Foreskin keratinocyte (primary cell): ENCODE measurements at places on chromosomes 2 and 18. TPM values are rescaled to one million over a fixed set of nuclear protein-coding genes. Genes with fewer than 3 reads are reported as not detected.

DNA sequence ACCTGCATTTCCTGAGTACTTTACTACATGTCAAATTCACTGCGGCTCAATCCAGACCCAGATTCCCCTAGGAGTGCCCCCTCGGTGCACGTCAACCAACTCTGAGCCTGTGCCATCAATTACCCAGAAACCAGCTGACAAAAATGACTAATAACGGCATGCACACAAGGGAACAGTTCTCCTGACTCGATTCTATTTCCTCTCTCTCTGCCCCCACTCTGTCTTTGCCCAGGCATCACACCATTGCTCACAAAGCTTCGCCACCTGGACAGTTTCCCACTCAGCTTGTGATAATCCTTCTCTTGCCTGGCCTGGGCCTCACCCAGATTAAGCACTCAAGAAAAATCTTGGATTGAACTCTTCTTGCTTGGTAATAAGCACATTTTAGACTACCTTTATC lies 115.3 kb upstream of the NDUFV2 start:
- DNase-seq, result peak; percentile 77

GRCh38 chr18:24414349-24415003 lies 12.0 kb upstream of the IMPACT start:
- no peak for DNase-seq

DNA sequence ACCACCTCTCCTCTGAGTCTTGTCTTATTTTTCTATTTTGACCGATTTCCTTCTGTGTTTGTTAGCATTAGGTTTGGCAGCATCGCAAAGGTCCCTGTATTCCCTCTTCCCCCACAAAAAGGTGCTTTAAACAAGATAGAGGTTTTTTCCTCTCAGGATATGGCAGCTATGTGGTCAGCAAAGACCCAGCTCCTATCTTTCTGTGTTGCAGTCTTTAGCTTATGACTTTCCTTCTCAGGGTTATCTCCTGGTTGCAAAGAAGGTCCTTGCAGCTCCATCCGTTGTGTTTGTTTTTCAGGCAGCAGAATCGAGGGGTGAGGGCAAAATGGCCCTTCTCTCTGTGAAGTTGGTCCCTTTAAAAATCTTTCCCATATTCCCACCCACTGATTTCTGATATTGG lies 38.4 kb downstream of the GALNT1 start:
- DNase-seq, result no peak

- peak; percentile 39 for DNase-seq
Measured at GRCh38 chr18:23938043-23938756, 76.4 kb upstream of the TTC39C start.

DNA sequence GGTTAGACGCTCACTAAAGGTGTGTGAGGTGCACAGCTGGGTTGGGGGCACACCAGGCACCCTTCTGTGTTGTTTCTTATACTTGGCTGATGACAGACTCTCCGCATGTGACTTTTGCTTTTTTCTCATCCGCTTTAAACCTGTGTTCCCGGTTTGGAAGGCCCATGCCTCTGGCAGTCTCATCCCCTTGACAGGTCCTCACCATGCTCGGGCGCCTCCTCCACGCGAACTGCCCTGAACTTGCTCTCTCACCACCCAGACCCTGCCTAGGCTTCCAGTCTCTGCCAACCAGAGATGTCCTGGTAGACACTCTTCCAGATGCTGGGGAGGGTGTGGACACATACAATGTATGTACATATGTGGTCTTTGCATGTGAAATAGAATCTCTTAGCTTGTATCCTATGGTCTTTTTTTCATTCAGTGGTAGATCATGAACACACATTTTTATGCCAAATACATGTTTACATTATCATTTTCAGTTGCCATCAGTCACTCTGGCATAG lies 79.8 kb downstream of the LIMS1 start:
- no peak for DNase-seq

GRCh38 chr18:25349131-25349925 lies 2.6 kb downstream of the ZNF521 start:
- DNase-seq, result no peak

- no peak for DNase-seq
Measured at GRCh38 chr2:1407950-1408675, 5.2 kb upstream of the TPO start.

GRCh38 chr2:107931412-107931811 lies 54.9 kb upstream of the SLC5A7 start:
- DNase-seq, result no peak

DNA sequence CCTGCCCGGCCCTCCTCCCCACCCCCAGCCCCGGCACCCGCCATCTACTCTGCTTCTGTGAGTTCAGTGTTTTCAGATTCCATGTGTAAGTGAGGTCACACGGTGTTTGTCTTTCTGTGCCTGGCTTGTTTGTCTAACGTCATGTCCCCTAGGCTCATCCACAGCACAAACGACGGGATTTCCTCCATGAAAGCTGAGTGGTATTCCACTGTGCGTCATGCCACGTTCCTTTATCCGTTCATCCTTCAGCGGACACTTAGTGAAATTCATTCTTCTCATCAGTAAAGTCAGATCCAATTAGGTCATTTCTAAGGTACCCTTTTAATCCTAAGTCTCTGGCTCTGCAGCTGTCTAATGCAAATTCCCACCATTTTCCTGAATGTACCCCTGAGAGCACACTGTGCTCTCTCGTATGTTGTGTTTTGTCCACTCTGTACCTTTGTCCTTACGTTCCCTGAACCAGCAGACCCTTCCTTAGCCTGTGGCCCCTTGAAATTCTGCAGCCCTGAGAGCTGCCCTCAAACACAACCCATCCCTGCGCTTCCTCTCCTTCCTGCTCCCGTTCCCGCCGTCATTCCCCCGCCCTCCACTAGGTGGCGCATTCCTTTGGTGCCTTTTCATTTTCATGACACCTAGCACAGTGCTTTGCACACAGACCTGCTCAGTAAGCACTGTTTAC lies 44.1 kb downstream of the TRAPPC12 start:
- no peak for DNase-seq

DNA sequence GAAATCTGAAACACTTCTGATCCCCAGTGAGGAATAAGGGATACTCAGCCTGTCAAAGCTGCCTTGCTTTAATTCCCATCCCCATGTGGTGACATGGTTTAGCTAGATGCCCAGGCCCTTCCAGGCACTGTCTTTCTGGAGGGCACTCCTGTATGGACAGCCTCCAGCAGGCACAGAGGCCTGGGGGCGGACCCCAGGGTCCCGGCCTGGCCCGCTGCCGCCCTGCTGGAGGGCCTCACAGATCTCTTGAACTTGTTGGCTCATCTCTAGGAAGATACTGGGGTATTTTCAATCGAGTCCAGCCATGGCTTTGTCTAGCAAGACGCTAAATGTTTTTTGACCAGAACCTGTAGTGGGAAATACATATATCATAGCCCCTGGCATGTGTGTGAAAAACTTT lies 21.0 kb upstream of the CNNM3 start:
- no peak for DNase-seq

DNA sequence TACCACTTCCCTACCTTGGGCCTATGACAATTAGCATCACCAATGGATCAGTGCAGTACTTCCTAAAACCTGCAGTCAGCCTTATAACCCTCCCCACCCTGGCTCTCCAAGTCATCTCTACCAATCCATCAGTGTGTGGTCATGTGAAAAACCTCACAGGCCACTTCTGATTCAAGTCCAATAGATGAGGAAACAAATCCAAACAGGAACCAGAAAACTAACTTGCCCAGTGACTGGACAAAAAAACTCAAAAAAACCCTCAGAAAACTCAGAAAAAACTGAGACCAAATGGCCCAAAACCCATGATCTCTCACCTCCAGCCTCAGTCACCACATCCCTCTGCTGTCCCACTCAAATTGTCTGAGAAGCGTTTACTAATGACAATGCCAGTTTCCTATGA lies 43.3 kb downstream of the TGFA start:
- no peak for DNase-seq

- DNase-seq, result no peak
Measured at GRCh38 chr2:20214566-20215182, 10.3 kb downstream of the SDC1 start.

GRCh38 chr18:43012951-43013350 lies 102.5 kb downstream of the RIT2 start:
- DNase-seq, result peak; percentile 0

DNA sequence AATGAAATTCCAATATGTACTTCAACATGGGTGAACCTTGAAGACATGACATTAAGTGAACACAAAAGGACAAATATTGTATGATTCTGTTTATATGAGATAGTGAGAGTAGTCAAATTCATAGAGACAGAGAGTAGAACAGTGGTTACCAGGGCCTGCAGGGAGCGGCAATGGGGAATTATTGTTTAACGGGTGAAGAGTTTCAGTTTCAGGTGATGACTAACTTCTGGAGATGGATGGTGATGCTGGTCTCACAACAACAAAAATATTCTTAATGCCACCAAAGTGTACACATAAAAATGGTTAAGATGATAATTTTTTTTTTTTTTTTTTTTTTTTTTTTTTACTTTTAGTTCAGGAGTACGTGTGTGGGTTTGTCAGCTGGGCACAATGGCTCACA lies 109.4 kb upstream of the TMEM200C start:
- no peak for DNase-seq

GRCh38 chr18:35841283-35841682 lies 131.2 kb upstream of the RMP24 start:
- no peak for DNase-seq

DNA sequence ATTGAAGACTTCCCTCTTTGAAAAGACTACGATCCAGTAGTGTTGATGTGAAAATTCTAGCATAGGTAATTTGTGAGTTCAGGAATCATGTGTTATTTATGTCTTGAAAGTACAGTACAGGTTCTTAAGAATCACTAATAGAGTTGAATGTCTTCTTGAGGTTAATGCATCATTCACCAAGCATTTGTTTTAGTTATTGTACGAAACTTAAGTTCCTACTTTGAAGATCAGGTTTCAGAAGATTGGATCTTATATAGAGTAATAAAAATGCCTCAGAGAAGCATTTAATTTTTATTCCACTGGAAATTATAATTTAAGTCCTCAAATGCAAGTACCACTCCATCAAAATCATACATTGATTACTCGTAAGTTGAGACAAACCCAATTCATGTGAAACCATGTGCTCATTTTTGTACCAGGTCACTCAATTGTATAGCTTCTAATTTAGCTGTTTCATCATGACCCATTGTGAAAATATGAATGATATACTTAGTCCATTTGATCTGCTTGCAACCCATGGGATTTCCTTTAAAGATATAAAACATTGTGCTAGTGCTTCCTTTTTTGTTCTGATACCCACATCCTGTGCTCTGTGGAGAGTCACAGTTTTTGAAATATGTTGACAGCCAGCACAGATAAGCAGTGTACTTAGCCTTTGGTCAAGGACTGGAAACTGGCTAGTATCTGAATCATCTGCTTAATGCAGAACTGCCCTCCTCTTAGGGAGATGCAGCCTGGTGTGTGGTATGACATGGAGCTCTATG lies 22.5 kb upstream of the RAB27B start:
- no peak for DNase-seq

GRCh38 chr2:133266041-133266925 lies 302.0 kb downstream of the NCKAP5 start:
- DNase-seq, result no peak

DNA sequence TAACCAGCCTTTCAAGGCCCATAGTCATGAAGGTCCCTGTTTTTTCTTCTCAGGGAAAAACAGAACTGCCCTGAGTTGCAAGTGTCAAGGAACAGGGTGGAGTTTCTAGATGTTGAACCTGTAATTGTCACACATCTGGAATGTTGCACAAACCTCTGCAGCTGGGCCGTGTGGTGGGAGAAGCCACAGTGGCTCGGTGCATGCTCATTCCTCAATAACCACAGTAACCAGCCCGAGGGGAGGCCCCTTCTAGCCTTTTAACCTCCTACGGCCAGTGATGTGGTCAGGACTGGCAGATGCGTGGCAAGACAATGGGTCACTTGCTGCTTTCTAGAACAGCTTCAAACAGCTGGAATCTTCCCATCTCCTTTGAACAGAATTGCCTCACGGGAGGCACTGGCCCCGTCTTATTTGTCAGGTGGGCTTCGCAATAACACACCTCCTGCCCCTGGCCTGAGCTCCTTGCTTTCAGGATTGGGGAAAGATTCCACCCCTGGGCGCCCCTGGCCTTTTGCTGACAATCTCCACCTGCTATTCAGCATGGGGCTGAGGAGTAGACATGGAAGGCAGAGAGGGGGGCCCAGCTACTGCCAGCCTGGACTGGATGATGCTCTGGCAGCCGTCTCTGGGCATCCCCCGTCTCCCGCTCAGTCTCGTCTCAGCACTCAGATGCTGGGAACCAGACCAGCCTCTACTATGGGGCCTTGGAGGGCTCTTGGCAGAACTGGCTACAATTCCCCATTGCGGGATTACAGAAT lies 102.9 kb downstream of the KLHL29 start:
- peak; percentile 40 for DNase-seq

GRCh38 chr18:28357766-28358401 lies 181.0 kb upstream of the CDH2 start:
- DNase-seq, result no peak

DNA sequence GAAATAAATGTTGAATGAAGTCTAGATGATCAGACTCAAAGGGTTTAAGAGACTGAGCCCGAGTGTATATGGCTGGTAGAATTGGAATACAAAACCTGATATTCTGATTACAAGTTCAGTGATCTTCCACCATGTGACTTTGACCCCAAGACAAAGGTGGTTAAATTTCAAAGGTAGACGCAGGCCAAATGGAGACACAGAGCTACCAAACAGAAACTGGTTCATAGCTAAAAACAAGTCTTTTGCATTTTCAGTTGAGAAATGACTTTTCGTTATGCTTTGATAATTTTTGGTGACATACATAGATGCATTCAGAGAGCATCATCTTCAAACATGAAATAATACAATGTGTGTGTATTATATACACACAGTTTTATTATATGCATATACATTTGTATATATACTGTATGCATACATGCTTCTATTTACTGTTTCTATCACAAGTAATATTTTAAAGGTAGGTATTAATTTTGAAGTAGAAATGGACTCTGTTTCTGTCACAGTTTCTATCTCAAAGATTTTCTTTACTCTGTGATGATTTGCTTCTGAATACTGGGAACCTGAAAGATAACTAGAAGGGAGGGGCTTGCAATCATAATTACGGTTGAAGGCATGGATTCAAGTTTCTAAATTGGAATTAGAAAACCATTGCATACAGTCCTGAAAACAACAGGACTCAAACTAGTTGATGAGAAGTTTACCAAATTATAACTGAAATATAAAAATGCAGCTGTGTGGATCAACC lies 142.3 kb downstream of the ABCA12 start:
- DNase-seq, result no peak

- DNase-seq, result no peak
Measured at GRCh38 chr2:98944775-98945174, 8.8 kb upstream of the CRACDL start.

- DNase-seq, result no peak
Measured at GRCh38 chr18:9663377-9663776, 44.7 kb upstream of the RAB31 start.

FAM237A gene
- not detected in 2 replicates for total RNA-seq

PFN4 gene
- 0.37 and 0.56 TPM in 2 replicates for total RNA-seq

OR6B2 gene
- total RNA-seq, result not detected in 2 replicates

TMEM178A gene
- total RNA-seq, result not detected in 2 replicates

INHBB gene
- total RNA-seq, result not detected in 2 replicates

TMEM247 gene
- not detected in 2 replicates for total RNA-seq

TLX2 gene
- 0.10 TPM in 1 of 2 replicates, not detected in the other for total RNA-seq

PROC gene
- total RNA-seq, result 0.32 and 0.82 TPM in 2 replicates

VWC2L gene
- total RNA-seq, result not detected in 2 replicates

IGFBP2 gene
- 33.9 and 46.8 TPM in 2 replicates for total RNA-seq

COLEC12 gene
- total RNA-seq, result not detected in 2 replicates
